Activated naive CD4-positive, alpha-beta T cell treated with anti-CD3 and anti-CD28 coated beads for 36 hours (primary cell): ENCODE measurements at places on chromosomes 16 and 17. TPM values are rescaled to one million over a fixed set of nuclear protein-coding genes. Genes with fewer than 3 reads are reported as not detected.

Gene ESRP2
- total RNA-seq, result 0.35 TPM

GRCh38 chr17:17770632-17771044 lies 66.1 kb downstream of the SREBF1 start:
- DNase-seq, result no peak

Gene SLC13A2
- total RNA-seq, result not detected

Gene CDRT15L2
- not detected for total RNA-seq

Gene TOP2A
- 410 TPM for total RNA-seq

GRCh38 chr17:35423761-35424160 lies 8.5 kb downstream of the SLFN12 start:
- DNase-seq, result no peak

GRCh38 chr16:14405611-14406537 lies 224.2 kb downstream of the PARN start:
- DNase-seq, result peak; percentile 17

Gene SLC38A8
- not detected for total RNA-seq

DNA sequence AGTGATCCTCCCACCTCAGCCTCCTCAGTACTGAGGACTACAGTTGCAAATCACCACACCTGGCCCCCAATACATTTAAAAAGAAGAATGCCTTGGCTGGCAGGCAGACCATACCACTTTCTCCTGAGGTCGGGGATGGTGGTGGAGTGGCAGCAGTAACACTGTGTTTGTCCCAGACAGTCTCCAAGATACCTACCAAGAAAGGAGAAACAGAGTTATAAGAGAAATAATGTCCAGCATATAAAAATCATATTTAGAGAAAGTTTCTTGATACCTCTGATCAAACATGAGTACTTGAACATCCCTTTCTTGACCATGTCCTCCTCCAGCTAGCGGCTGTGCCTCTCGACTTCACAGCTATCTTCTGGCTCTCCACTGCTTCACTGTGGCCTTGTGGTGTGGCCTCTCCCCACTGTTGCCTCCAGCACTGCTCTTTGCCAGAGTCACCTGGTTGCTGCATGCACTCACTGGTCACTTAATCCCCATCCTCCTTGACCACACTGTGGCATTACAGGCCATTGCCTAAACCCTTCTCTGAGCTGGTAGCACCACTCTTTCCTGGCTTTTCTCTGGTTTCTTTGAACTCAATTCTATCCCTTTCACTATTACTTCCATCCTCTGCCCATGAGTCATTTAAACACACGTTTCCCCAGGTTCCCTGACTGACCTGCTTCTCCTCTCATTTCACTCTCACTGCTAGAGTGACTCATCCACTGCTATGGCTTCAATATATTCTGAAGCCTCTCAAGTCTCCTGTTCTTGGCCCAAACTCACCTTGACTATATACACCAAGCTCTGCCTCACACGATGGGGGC lies 45.2 kb downstream of the XPO6 start:
- DNase-seq, result peak; percentile 60

GRCh38 chr17:73798111-73798748 lies 154.0 kb upstream of the SDK2 start:
- no peak for DNase-seq

Gene STXBP4
- total RNA-seq, result 5.3 TPM

DNA sequence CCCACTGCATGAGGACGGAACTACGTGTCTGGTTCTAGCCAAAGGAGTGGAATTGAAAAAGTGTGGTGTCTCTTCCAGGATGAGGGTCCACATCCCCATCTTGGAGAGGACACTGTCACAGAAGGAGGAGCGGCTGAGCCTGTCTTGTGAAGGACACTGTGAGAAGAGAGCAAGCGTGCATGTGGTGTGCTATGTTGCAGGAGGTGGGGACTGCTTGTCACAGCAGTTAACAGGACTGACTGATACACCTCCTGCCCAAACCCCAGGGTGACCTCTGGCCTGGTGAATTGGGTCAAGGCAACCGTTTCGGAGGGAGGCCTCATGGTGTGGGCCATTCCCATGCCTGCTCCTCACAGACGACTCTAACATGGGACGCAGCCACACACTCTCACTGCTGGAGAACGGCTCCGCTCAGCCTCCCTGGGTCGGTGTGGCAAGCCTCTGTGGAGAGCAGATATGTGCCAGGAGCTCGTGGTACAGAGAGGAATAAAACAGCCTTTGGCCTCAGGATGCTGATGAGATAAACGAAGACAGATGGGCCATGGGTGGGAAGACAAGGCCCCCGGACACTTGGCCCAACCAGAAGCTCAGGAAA lies 56.4 kb upstream of the RBFOX3 start:
- DNase-seq, result no peak

Gene ABCA8
- total RNA-seq, result not detected

DNA sequence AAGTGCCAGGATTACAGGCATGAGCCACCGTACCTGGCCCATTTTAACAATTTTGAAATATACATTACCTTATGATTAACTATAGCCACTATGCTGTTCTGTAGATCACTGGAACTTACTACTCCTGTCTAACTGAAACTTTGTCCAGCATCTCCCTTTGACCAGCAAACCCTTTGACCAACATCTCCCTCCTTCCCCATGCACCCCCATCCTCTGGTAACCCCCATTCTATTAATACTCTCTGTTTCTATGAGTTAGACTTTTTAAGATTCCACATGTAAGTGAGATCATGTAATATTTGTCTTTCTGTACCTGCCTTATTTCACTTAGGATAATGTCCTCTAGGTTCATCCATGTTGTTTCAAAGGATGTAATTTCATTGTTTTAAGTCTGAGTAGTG lies 178.0 kb downstream of the MSI2 start:
- no peak for DNase-seq

Gene AOC3
- 2.6 TPM for total RNA-seq

- no peak for DNase-seq
These were observed 99.7 kb upstream of the CDH8 start for GRCh38 chr16:62135911-62136310.

Gene RASL10B
- 1.1 TPM for total RNA-seq

Gene MEOX1
- total RNA-seq, result 0.17 TPM
